ENCODE measurements at places on chromosomes 12 and 14.

GRCh38 chr14:50148799-50149198 lies 32.4 kb upstream of the VCPKMT start:
- no peak for DNase-seq

- DNase-seq, result no peak
Measured at GRCh38 chr12:65948320-65949008, 124.2 kb downstream of the HMGA2 start.

GRCh38 chr12:39763890-39764169 lies 144.2 kb upstream of the ABCD2 start:
- DNase-seq, result no peak

DNA sequence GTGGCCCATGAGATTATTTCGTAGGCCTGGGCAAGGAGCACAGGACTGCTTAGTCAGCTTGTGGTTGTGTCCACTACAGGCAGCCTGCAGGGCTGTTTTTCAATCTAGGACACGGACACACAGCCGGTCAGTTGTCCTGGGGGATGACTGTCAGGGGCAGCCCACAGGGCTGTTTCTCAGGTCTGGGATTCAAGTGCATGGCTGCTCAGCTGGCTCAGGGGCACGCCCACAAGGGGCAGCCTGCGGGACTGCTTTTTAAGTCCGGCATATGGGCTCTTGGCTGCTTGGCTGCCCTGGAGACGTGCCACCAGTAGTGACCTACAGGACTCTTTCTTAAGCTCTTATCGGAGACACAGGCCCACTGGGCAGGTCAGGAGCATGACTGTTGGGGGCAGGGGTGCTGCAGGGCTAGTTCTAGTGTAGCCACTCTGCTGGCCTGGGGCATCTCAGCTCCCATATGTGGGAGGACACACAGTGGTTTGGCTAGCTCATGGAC lies 26.6 kb upstream of the GTF2A1 start:
- no peak for DNase-seq

DNA sequence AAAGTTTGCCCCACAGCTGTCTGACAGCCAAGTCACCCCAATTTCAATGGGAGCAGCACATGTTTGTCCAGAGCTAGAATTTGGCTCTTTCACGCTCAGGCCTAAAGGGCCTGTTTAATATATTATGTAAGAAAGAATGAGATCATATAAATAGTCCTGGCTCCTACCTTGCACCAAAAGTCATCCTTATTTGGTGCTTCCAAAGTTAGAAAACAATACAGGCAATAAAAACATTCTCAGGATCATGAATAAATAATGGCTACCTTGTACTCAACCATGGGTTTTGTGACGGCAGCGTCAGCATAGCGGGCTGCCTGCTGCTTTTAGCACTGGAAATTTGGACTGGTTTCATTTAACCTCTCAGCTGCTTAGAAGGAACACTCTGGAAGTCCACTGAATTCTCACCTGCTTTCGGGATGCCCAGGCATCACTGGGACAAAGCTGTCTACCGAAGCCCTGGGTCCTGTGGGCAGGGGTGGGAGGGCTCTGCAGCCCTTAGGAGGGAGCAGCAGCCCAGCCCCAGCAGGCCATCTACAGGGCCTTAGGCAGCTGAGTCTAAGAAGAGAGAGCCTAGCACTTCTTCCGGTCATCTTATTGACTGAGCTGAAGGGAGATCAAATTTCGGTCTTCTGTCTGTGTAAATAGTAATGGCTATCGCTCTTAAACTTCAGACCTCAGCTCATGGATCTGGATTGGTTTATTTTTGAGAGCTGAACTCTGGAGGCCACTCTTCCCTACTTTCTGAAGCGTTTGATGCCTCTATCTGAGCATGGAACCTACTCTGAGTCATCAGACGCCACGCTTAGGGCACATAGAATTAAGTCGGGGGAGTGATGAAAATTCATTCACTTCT lies 106.5 kb downstream of the SAMD4A start:
- DNase-seq, result no peak

DNA sequence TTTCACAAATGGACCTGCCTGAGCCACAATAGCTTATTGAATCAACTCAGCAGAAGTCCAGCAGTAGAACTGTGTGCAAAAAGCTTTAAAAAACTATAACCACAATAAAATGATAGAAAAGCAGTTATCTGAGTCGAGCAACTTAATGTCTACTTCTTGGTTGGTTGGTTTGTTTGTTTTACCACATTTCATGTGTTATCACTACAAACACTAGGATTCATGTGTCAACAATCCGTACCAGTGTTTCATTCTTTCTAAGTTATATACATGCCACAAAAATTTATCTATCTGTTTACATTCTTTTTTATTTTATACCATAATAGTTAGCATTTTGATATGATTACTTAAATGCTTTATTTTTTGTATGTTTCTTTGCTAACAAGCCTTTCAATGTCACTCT lies 339.0 kb downstream of the KCNH5 start:
- no peak for DNase-seq

GRCh38 chr14:102096569-102097188 lies 9.8 kb upstream of the HSP90AA1 start:
- DNase-seq, result peak; percentile 49

- no peak for DNase-seq
Measured at GRCh38 chr14:93375673-93376156, 28.7 kb downstream of the COX8C start.
